ENCODE measurements at places on chromosomes 1 and 21.
A peak's percentile ranks its signal among the peaks of the same experiment; 100 is the strongest.

DNA sequence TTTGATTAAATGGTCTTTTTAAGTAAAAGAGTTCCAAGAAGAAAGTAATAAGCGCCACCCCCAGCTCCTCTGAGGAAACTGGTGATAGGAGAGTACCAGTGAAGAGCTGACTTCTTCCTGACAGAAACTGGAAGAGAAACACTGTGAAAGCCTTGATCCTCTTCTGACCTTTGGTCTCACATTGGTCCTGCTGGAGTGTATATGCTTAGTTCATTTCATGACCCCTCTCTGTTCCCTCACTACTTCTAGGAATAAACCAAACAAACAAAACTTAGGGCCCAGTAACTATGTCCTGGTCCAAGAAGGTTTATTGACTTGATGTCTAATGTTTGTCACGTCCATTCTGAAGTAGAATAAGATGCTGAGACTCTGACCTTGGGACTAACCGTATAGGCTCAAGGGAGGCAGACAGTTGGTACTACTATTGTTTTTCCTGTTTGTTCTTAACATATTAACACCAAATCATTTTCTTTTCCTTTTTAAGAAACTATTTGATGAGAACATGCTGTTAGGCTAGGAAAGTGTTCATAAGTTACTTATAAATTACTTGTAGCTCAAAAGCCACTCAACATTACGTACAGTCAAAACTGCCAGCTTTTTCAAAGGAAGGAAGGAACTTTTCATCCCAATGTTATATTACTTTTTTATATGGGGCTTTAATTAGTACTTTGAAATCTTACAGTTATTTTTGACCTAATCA lies 57.9 kb downstream of the MIER1 start:
- DNase-seq = no peak

- peak; percentile 66 for DNase-seq
Measured at GRCh38 chr1:94481473-94481933, 60.1 kb downstream of the F3 start.

GRCh38 chr1:57678138-57678537 lies 254.3 kb upstream of the DAB1 start:
- no peak for DNase-seq

DNA sequence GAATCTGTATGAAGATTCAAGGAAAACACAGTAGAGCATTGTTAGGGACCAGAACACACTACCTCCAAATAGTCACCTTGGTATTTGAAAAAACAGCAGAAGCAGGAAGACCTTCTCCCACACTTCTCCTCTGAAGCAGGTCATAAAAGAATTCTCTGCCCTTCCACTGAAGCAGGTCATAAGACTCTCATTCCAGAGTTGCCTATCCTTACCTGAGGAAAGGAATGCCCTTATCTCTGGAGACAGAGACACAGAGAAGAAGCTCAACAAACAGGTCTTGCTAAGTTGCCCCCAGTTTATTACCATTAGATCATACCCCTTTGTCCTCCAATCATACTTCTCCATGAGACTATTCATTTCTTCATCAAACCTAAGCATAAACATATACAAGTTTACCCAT lies 225.8 kb upstream of the TNR start:
- no peak for DNase-seq

GRCh38 chr1:7329868-7330615 lies 441.1 kb upstream of the VAMP3 start:
- no peak for DNase-seq

DNA sequence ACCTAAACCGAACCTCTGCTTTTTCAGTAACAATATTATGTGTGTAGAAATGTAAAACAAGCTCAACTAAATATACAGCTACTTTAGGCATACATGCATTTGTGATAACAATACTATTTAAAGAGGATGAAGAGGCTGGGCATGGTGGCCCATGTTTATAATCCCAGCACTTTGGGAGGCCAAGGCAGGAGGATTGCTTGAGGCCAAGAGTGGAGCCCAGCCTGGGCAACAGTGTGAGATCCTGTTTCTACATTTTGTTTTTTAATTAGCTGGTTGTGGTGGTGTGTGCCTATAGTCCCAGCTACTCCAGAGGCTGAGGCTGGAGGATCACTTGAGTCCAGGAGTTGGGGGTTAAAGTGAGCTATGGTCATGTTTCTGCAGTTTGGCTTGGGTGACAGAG lies 73.6 kb upstream of the LYPLAL1 start:
- DNase-seq = no peak

GRCh38 chr1:228029281-228029680 lies 22.5 kb downstream of the WNT3A start:
- no peak for DNase-seq

DNA sequence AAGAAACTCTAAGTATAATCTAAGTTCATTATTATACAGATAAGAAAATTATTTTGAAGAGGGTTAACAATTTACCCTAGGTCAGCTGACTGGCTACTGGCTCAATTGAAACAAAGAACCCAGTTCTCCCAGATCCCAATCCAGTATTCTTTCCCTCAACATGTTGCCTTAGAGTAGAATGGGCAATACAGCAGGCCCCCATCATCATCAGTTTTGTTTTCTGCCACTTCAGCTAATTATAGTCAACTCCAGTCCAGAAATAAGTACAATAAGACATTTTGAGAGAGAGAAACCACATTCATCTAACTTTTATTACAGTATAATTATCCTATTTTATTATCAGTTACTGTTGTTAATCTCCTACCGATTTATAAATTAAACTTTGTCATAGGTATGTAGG lies 241.2 kb downstream of the ASTN1 start:
- DNase-seq = no peak

- DNase-seq = peak; percentile 51
Measured at GRCh38 chr1:21182181-21182731, 5.6 kb upstream of the EIF4G3 start.

DNA sequence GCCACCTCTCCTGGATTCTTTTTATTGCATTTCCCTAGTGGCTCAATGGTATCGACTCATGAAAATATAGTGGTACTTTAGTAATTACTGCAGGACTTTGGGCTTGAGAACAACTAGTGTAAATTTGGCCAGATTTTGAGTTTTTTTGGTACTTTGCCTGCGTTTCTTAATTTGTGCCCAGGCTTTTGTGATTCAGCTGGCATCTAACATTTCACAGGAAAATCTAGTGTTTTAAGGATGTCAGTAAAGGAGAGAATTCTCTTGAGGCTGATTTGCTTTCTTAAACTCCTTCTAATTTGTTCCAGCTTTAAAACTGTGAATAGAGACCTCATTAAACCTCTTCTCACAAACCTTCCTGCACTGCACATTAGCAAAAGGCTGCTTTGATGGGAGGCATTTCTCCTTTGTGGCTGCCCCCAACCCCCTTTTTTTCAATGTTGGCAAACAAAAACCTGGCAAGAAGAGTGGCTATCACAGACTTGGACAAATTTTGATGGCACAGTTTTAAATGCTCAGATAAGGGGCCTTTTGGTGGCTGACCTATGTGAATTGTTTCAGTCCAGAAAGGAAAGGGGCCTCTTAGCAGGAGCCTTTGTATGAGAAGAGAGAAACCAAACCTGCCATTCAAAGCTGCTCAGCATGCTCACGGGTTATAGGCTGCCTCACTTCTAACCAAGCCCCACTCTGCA lies 113.4 kb upstream of the RAVER2 start:
- no peak for DNase-seq

DNA sequence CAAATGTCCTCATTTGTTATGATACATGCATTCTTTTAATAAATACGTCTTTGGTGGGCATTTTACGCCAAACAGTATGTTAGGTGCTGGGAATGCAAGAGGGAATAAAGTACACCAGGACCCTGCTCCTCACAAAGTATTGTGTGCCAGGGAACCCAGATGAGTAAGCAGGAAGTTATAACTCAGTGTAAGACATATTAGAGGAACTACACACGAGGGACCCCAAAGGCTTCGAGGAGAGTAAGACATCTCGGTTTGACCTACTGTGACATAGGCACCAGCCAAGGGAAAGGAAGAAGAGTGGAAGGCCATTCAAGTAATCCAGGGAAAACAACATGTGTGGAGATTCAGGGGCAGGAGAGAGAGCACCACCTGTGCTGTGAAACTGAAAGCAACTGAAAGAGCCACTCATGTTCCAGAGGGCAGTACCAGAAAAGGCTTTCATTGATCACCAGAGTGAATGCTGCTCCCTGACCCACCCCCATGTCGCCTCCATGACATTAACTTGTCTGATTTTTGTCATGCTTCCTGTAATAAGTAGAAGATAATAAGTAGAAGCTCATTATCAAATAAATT lies 542.5 kb upstream of the PKN2 start:
- no peak for DNase-seq

GRCh38 chr21:9739240-9739639 lies 782.1 kb upstream of the TPTE start:
- no peak for DNase-seq

DNA sequence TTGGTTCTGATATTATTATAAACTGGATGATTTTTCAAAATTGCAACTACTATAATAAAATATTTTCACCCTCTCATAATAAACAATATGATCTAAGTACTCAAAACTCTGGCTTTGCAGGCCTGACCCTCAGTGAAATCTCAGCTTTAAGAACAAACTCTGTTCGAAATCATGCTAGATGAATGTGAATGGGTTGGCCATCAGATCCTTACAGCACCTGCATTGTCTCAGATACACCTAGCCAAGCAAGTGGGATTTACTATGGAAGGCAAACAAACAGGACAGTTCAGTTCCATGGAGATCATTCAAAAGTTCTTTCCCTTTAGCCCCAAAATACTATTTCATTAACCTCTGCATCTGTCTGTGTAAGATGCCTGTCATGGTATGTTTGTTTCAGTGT lies 44.8 kb downstream of the STYXL2 start:
- no peak for DNase-seq

GRCh38 chr21:41478319-41479177 lies 29.4 kb downstream of the TMPRSS2 start:
- DNase-seq = no peak

DNA sequence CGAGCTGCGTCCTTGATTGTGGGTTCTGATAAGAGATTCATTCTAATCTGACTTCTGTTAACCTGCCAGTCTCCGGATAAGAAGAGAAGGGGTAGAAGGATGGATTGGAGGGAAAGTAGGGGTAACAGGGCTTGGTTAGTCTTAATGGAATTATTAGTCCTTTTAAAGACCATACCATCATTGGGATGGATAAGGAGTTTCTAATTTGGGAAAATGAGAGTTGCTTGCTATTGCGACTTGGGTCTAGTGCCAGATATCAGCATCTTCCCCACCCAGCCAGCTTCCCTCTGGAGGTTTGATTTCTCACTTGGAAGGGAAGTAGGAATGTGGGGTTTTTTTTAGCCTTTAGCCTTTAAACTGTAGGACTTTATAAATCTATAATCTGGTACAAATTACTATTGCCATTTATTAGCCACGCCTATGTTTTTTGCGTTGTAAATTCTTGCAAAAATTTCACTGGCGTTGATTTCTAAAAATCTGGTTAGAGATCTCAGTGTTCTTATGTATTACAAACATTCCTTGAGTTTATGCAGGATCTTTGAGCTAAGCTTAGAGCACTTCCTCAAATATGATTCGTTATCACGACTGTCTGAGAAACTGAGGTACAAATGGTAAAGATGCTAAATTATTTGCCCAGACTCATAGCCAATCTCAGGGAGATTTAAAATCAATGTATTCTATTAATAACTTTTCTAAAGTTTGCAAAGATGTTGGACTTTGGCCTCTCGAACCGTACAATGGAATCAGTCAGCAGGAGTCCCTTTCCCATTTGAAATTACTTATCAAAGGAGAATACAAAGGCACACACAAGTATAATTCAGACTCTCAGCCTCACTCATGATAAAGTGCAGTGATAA lies 1.3 kb downstream of the FAM20B start:
- peak; percentile 26 for DNase-seq

DNA sequence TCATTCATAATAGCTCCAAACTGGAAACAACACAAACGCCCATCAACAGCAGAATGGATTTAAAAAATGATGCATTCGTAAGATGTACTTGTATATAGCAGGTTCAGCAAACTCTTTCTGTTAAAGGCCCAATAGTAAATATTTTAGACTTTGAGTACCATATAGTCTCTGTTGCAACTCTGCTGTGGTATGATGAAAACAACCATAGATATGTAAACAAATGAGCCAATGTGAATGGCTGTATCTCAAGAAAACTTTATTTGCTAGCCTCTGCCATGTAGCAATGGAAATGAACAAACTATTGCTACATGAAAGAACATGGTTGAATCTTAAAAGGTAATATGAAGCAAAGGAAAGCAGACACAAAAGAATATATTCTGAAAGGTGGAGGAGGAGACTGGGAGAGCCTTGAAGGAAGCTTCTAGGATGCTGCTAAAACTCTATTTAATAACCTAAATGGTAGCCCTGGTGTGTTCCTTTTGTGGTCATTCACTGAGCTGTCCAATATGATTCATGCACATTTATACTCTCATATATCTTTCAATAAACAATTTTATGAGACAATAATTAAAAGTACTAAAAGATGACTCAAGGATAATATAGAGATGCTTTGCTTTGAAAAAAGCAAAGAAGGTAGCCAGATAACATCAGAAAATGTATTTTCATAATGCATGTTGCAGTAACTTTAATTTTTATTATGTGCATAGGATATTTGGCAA lies 29.1 kb upstream of the FMO3 start:
- no peak for DNase-seq

- peak; percentile 85 for DNase-seq
Measured at GRCh38 chr1:26627954-26628353, 67.9 kb upstream of the ARID1A start.

- no peak for DNase-seq
Measured at GRCh38 chr1:44220755-44221154, 7.5 kb downstream of the DMAP1 start.

GRCh38 chr1:43688594-43689000 lies 18.7 kb upstream of the ST3GAL3 start:
- DNase-seq = peak; percentile 56

GRCh38 chr1:210144736-210145135 lies 87.9 kb upstream of the SERTAD4 start:
- DNase-seq = no peak

- no peak for DNase-seq
Measured at GRCh38 chr1:193794239-193794638, 607.8 kb upstream of the B3GALT2 start.

DNA sequence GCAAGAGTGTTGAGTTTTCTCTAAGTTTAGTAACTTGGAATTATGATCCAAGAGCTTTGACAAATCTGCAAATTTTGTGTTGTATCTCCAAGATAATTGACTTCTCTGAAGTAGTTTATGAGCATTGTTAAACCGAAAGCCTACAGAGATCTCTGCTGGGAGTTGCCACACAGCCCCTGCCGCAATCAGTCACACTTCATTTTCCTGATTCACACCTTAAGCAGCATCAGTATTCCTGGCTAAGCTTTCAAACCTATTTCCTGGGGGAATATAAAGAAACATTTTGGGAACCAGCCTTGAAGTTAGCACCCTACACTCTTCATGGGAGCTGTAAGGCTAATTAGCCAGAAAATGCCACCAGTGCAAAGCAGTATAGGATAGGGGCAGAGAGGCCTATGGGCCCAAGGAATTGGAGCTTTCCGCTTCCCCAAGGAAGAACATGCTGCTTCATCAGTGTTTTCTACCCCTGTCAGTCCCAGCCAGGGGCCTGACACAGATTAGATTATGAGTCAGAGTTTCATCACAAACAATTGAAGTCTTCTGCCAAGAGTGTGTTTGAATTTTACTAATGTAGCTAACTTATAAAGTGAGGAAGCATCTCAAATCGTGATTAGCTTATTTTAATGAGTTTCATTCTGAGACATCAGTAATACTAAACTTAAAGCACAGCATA lies 23.2 kb upstream of the CACYBP start:
- DNase-seq = no peak

GRCh38 chr1:192573499-192573898 lies 2.1 kb upstream of the RGS1 start:
- DNase-seq = peak; percentile 63

GRCh38 chr1:226736908-226737818 lies 1.9 kb downstream of the ITPKB start:
- DNase-seq = peak; percentile 65
